NCI-H2107 (cell line): ENCODE measurements at places on chromosomes 16 and 17.

- no peak for DNase-seq
Measured at GRCh38 chr17:42129109-42129837, 6.7 kb downstream of the HSPB9 start.

DNA sequence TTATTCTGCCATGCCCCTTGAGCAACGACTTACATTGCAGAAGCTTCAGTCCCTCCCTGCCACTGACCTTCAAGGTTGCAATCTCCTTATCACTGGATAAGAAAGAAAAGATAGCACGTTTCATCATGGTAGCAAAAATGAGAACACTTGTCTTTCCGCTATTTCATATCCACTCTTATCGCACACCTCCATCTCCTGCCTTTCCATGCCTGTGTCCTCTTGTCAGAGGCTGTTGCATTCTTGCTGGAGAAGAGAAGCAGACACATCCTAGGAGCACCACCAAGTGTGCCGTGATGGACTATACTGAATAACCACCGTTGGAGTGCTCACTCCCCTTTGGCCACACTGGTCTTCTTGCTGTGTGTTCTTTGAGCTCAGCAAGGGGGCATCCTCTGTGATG, 230.6 kb upstream of the IRX3 start:
- DNase-seq = no peak

- DNase-seq = no peak
Measured at GRCh38 chr17:43823350-43824084, 9.4 kb downstream of the MPP3 start.

GRCh38 chr17:2175294-2175628, 120.4 kb downstream of the HIC1 start:
- DNase-seq = no peak

DNA sequence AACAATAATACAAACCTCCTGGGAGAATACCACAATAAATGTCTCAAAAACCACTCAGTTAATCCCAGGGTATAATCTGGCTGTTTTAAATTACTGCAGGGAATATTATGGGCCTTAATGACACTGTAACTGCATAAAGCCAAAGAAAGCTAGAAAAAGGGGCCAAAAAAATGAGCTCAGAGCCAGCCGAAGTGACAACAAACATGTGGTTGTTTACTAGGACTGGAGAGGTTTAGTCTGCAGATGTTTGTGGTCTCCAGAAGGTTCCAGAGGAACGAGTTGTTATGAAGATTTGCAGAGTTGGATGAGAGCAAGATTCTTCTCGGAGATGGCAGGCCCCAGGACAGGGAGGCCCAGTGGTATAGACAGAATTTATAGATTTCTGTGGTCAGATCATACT, 97.1 kb upstream of the AKTIP start:
- DNase-seq = no peak

DNA sequence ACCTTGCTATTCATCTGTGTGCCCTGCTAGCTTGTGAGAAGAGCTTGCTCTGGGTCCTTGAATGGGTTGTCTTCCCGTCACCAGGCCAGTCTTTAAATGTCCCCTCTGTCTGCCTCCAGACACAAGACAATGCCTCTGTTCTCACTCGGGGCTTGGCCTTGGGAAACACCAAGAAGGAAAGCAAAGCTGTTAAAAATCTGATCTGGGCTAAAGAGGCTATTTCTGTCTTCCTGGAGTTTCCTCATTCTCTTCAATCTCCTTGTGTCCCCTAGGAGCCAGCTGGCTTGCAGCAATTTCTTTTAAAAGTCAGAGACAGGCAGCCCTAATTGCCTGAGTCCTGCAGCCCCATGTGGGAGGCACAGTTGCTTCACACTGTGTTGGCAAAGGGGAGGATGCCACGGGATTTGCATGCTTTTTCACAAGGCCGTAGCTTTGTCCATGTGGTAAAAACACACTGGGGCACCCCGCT, 2.5 kb downstream of the DNAI2 start:
- no peak for DNase-seq

DNA sequence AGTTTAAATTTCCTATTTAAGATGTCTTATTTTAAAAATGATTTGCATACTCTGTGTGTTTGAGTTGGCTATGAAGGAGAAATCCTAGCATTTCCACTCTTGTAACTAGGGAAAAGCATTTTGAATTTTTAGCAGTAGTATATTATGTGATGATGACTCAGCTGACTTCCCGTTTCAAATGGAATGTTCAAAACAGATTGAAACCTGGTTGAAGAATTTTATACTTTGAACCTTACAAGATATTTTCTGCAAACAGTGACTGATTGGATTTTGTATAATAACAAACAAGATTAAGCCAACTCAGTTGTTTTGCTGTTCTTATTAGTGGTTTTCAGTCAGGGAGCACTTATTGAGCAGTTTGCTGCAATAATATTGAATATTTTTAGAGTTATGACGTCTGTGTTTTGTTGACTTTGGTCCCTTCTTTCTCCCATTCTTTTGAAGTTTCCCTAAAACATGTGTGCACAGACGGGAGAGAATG, 8.0 kb downstream of the TNRC6A start:
- no peak for DNase-seq

DNA sequence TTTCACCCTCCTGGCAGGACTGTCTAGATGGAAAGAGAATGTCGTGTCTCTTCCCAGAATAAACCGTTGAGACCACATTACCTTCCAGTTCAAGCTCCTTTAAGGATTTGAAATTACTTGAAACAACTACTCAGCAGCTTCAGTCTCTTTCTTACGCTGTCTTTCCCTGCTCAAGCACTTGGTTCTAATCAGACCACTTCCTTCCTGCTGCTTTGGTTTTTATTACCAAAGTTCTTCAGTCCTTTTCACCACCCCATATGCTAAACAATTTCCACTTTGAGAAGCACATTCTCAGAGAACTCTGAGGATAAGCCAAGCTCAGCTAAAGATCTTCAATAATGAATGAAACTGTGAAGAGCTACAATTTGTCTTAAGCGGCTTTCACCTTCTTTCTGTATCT, 105.4 kb downstream of the STX8 start:
- no peak for DNase-seq

DNA sequence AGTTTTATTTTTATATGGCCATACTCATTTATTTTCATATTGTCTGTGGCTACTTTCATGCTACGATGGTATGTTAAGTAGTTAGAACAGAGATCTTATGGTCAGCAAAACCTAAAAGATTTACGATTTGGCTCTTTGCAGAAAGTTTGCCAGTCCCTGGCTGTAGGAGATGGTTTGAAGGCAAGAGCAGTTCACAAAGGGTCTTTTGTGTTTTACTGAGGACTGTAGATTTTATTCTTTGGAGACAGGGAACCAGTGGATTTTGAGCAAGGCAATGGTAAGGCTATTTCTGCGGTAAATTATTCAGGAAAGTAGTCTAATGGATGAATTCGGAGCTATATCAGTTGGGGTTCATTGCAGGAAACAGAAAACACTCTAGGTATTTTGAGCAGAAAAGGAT, 90.7 kb downstream of the WWP2 start:
- DNase-seq = no peak

- DNase-seq = no peak
Measured at GRCh38 chr17:3693829-3694231, 2.1 kb downstream of the P2RX5 start.

DNA sequence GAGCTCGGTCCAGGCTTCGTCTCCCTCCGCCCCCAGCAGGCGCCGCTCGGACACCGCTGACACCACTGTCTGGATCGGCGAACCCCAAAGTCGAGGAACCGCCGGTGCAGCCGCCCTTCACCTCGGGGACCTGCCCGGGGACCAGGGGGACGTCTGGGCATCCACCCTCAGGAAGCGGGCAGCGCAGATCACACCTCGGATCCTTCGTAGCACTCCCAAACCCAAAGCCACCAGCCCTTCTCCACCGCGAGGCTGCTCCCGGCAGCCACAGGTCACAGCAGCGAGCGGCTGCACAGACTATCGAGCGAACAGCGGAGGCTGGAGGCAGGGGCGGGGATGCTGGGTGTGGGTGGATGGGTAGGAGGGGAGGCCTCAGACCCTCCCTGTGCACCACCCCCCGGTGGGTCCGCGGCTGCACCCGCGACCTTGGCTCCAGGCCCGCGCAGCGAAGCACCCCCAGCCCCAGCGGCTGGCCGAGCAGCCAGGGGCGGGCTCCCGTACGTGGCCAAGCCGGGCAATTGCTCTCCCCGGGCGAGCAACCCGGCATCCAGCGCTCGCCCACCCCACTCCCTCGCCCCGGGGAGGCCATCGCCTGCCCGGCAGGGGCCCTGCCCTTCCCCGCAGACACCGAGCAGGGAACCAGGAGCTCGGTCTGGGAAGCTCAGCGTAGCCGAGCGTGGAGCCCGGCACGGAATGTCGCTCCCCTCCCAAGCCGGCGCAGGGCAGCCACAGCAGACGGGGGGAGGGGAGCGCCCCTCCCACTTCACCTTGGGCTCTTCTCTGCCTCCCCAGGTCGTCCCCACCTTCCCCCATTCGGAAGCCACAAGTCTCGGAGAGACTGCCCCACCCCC, 1.0 kb downstream of the SDK2 start:
- DNase-seq = no peak

GRCh38 chr16:16001596-16002255, 52.3 kb downstream of the ABCC1 start:
- DNase-seq = no peak
